ENCODE measurements at places on chromosomes 12 and 14.
A peak's percentile ranks its signal among the peaks of the same experiment; 100 is the strongest.

- DNase-seq = no peak
Observed at GRCh38 chr14:101357559-101358319, 203.6 kb upstream of the DIO3 start.

- no peak for DNase-seq
Observed at GRCh38 chr12:57235017-57235727, 5.7 kb downstream of the SHMT2 start.

GRCh38 chr14:44029933-44030332 lies 477.1 kb downstream of the FSCB start:
- DNase-seq = no peak

DNA sequence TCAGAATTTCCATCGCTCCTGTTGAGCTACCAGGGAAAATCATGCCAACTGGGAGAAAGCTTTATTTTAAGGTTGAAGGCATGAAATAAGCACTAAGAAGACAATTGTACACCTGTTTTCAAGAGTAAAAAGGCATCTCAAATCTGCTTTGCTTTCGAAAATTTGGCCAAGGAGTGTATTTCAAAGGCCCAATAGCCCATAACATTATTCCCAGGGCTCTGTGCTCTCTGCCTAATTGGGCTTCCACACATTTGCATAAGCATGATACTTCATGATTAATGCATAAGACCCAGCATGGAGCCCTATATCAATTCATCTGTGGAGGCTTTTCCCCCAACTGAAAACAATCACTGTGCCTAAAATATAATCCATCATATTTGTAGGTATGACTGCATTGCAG lies 258.5 kb downstream of the NOVA1 start:
- no peak for DNase-seq

- DNase-seq = no peak
Observed at GRCh38 chr14:28494196-28494595, 272.4 kb upstream of the FOXG1 start.

GRCh38 chr14:36661506-36662257 lies at the start of gene PAX9:
Gene PAX9, plus strand, starts transcription at chr14:36661860. Its CDS starts 230 bp downstream, at chr14:36662090.
- DNase-seq = peak; percentile 93

DNA sequence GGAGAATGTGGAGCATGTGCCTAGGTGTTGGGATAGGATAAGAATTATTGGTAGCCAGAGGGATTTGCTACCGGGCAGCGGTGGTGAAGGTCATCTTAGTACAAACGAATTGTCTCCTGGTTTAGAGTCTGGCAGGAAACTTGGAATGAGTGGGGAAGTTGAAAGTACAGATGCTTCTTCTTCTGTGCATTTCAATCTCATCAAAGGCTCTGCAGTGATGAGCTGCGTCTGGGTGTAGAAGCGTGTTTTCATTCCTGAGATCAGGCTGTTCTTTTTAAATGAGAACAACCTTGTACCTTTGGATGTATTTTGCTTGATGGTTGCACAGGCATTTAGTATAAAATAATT lies 2.1 kb downstream of the WNK1 start:
- DNase-seq = no peak

DNA sequence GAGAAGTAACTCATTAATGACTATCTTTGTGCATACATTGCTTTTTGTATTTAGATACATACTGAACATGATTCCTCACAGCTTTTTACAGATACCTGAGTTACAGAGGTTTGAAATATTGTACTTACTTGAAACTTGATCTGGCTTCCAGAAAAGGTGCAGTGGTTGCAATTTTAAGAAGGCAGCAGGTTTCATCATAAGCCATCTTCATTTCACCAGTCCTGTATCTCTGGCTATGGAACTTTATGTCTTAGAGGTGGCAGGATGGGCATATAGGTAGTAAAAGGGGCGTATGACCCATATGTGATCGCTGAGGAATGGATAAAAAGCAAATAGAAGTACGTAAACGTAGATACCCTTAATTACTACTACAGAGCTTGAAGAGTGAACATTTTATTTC lies 13.7 kb downstream of the ZBTB1 start:
- DNase-seq = no peak

GRCh38 chr12:55713721-55714120 lies 2.1 kb upstream of the BLOC1S1 start:
- no peak for DNase-seq

DNA sequence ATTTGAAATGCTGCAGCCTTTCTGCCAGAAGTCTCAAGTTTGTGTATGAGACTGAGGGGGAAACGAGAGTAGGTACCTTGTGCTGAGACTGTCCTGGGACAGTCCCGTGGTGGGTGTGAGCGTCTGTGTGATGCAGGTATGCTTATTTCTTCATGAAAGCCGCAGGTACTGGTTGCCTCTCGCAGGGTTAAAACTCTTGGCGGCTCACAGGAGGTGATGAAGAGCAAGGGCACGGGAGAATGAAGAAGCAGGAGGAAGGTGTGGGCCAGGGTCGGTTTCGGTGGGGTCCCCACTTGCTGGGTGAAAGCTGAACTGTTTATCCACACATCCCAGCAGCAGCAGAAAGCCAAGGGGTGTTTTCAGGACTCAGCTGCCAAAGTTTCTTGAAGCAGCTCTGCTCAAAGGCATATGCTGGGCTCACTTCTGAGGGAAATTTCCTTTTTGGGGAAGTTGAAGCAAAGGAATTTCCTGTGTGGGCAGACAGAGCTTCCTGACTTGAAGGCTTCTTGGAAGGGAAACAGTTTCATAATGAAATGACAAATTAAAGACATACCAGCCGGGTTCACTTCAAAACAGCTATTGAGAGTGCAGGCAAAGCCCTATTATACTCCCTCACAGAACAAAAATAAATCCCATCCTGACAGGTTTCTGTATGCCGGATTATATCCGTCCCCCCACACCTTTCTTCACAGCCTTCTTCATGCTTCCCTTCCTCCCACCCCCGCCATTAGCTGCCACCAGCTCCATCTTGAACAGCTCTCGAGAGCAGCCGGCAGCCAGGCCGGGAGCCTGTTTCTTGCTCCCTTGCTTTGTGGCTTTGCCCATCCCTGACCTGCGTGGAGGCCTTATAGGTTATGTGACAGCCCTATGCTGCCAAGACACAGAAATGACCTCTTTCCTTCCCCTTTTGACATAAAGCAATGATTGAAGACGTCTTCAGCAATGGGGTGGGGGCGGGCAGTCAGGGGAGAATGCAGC lies 116.6 kb downstream of the ETV6 start:
- DNase-seq = no peak

DNA sequence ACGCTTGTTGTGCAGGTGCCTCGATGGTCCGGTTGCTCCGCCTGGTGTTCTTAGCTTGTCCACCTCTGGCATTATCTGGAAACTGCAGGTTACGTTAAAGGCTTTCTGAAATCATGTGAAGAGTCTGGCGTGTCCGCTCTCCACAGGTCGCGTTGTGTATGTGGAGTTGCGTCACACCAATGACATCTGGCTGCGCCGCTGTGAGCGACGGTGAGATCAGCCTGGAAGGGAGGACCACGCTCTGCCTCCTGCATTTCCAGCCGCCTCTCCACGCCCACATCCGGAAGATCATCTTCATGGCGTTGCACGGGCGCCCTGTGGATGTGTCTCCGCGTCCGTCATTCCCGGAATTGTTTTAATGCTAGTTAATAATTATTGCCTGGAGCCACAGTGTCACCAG lies 50.6 kb upstream of the GALNT9 start:
- DNase-seq = no peak

GRCh38 chr12:15708396-15709076 lies 80.7 kb downstream of the EPS8 start:
- no peak for DNase-seq

DNA sequence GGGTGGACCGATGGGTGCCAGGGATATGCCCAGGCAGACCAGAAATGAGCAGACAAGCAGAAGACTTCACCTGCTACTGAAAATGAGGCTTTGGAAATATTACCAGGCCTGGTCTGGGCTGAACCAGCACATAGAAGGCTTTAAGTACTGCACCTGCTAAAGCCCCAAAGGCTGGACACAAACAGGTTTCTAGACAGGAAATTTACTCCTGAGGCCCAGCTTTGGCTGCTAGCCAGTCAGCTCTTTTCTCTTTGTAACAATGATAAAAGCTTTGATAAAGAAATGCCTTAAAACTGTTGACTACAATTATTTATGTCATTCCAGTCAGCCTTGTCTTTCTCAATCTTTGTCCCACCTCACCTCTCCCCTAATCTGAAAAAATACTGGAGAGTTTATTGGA lies 228.9 kb upstream of the EGLN3 start:
- peak; percentile 76 for DNase-seq

GRCh38 chr12:80485222-80485987 lies 41.4 kb downstream of the PTPRQ start:
- DNase-seq = peak; percentile 38

DNA sequence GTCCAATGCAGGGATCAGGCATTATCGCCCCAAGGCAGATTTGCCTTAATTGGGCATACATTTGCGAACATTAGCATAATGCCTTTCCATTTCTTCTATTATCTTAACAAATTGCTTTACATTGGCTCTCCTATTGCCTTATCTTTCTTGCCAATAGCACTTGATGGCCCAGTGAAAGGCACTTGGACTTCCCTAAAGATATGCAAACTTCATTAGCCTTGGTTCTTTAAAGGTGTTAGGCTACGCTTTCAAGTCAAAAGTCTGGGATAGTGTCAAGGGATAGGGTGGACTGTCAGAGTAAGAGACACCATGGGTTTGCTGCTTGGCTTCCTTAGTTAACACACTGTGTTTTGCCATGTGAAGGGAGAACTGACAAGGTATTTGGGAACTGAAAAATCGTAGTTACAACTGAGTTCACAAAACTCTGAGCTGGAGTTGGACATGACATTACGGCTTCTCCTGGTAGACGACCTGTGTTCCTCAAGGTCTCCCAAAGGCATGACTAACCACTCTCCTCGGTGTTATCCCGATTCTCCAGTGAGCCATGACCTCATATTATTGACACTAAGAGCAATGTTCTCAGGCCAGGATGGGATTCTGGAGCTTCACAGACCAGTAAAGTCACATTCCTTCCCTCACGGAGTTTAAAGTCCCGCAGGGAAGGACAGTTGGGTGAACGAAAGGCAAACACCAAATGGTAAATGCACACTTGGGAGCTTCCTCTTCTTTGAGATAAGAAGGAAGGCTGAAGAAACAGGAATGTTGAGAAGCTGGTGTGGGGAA lies 65.2 kb downstream of the TBC1D30 start:
- DNase-seq = no peak

DNA sequence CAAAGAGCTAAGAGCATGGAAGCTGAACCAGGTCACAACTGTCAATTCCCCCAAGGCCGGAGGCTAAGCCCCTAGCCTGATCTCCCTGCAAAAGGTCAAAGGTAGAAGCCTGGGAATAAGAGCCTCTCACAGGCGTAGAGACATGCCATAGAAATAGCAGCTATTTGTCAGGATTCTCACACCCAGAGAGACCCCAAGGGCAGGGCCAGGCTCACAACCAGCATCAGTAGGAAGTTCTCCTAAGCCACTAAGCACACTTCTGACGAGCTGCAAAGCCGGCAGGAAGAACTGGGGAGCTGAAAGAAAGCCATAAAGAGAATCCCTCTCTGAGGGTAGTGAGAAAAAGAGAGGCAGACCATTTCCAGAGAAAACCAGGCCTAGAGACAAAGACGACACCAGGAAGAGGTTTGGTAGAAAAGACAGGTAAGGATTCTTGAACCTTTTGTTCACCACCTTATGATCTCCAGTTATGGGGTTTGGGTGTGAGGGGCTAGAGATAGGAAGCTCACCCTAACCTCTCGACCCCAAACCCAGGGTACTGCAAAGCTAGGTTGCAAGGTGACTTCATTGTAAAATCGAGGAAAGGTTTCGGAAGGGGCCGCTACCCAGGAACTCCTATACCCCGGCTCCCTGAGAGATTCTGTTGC lies 1.0 kb downstream of the SMARCC2 start:
- no peak for DNase-seq

DNA sequence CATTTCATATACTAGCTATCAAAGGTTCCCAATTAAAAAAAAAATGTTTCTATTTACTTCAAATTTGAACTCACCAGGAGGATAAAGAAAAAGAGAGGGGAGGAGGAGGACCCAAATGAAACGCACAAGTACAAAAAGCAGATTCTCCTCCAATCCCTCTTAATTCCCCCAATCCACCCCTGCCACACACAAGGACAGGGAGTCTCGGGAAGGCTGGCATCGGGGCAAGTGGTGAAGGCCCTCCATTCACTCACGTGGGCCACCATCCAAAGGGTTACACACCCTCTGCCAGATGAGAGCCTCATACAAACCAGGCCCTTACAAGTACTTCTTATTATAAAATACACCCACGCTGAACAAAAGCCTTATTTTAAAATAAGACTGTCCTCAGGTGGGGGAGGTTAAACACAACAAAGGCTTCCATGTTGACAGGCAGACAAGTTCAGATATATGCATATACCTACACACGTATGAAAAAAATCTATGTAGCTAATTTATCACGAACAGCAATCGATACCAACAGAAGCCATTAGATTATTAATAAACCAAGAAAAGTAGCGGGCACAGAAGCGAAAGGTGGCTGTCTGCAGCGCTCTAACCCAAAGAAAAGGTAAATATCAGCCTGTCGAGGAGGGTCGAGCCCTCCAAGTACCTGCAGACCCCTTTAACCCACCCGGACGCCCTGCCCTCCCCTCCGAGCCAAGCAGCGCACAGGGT lies 1.5 kb downstream of the ATP2B1 start:
- no peak for DNase-seq

GRCh38 chr12:108939594-108939993 lies 59.7 kb downstream of the DAO start:
- DNase-seq = no peak

- no peak for DNase-seq
Observed at GRCh38 chr14:89720741-89721729, 233.5 kb downstream of the EFCAB11 start.

DNA sequence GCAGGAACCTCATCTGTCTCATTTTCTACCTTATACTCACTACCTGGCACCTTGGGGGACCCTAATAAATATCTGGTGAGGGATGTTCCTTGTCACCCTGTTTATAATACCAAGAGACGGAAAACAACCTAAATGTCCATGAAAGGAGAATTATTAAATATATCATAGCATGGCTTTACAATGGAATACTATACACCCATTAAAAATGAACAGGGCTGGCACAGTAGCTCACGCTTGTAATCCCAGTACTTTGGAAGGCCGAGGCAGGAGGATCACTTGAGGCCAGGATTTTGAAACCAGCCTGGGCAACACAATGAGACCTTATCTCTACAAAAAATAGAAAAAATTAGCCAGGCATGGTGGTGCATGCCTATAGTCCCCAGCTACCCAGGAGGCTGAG lies 34.3 kb upstream of the SPPL3 start:
- no peak for DNase-seq

All from NCI-H774 (cell line).